ENCODE measurements at places on chromosomes 7 and 10.

- no peak for DNase-seq
Measured at GRCh38 chr7:42071372-42072261, 165.4 kb downstream of the GLI3 start.

GRCh38 chr7:1124816-1125602 is 35.0 kb downstream of the ZFAND2A start:
- no peak for DNase-seq

- no peak for DNase-seq
Measured at GRCh38 chr10:56269181-56269580, 91.9 kb downstream of the ZWINT start.

DNA sequence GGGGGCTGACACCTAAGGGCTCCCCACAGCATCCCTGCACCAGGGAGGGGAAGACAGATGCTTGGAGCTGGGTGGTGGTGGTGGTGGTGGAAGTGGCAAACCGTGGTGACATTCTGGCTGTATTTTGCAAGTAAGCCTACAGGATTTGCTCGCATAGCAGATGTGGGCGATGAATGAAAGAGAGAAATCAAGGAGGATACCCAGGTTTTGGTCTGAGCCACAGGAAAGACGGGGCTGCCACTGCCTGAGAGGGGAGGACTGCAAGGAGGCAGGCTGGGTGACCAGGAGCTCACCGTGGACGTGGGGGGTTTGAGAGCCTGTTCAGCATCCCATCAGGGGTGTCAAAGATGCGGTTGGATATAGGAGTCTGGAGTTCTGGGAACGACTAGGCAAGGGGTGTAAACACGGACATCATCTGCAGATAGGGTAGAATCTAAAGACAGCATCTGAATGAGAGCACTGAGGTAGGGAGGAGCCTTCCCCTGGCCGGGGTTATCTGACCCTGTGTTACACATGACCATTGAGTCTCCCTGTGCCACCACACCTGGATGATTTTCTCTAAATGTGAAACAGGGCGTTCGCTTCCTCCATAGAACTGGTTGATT is 49.7 kb downstream of the TSPAN15 start:
- DNase-seq = no peak

DNA sequence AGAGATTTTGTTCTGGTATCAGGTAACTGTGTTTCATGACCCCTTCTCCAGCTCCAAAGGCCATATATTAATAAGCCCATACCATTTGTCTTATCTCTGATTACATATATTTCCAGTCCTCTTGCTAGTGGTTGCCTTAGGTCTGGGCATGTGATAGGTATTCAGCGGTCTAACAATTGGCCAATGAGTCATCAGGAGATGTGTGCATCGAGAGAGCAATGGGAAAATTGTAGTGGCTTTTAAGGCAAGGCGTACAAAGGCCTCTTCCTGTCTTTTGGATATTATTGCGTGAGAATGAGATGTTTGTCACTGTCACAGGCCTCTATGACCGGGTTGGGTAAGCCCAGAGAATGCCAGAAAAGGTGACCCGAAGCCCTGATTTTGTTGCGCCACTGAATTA is 38.6 kb upstream of the SFRP5 start:
- DNase-seq = no peak

- DNase-seq = no peak
Measured at GRCh38 chr10:79185067-79185774, 116.5 kb downstream of the ZMIZ1 start.

- no peak for DNase-seq
Measured at GRCh38 chr10:85600026-85600743, 766.4 kb downstream of the GRID1 start.

- DNase-seq = no peak
Measured at GRCh38 chr7:644381-645305, 81.9 kb upstream of the DNAAF5 start.

DNA sequence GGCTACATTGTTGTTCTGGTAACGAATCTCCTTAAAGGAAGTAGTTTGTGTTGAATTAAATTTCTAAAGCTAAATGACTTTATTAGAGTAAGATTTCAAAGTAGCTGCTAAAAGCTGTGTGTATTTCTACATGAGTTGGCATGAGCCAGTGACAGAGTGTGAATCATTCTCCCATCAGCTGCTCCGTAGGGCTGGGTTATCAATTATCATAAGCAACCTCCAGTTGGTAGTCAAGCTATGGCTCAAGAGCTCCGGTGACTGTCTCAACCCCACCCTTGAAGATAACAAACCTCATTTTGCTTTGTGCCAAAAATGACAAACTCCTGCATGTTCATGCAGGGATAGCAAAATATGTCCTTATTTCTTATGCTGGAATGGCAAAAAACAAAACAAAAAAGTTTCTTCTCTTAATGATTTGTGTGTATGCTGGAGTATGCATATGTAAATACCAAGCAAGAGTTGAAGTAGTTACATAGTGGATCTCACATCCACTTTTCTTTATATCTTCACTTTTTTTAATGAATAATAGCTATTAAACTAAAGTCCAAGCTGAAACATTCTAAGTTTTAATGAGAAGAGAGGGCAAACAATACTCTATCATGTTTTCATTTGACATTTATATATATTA is 249.4 kb downstream of the CACNA2D1 start:
- no peak for DNase-seq

- DNase-seq = no peak
Measured at GRCh38 chr7:22872096-22872807, 49.6 kb upstream of the TOMM7 start.

- DNase-seq = no peak
Measured at GRCh38 chr7:92057375-92057774, 76.9 kb downstream of the CYP51A1 start.

DNA sequence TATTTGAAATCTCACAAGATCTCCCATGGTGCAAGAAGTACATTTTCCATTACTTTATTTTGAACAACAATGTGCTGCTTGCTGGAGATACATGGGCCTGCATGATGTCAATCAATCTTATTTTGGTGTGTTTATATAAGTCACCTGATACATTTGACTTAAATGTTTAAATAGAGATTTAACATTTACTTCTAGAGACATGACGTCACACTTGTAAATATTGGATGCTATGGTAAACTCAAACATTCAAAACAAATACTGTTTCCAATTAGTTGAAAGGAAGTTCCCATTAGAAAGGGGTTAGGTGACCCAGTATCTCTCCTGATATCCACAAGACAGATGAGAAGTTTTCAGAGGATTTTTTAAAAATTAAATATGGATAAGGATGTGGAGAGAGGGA is 214.5 kb downstream of the NSUN6 start:
- no peak for DNase-seq

DNA sequence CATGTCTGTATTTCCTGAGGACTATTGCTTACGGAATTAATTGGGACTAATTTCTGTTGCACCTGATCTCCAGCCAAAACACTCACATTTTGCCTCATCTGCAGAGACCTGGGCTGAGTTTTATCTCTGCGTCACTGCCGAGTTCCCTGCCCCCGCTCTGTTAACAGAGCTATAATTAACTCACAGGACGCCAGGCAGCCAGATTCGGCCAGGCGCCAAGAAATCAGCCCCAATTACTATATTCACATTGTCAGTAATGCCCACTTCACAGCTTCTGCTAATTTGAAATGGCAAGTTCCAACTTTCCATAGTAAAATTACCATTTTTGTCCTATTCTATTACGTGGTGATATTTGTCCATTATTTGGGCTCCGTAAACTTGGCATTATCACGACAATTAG is 130.5 kb downstream of the CUX1 start:
- DNase-seq = no peak

- DNase-seq = no peak
Measured at GRCh38 chr10:49448924-49449323, 53.0 kb upstream of the DRGX start.

DNA sequence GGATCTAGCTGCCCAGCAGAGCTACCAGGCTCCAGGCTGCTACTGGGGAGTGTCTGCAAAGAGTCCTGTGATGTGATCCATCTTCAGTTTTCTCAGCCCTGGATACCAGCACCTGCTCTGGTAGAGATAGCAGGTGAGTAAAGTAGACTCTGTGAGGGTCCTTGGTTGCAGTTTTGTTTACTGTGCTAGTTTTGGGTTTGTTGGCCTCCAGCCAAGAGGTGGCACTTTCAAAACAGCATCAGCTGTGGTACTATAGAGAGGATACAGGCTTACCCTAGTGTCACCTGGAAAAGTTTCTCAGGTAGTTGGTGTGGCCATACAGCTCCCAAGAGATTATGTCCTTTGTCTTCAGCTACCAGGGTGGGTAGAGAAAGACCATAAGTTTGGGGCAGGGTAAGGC is 56.3 kb downstream of the MTERF1 start:
- no peak for DNase-seq

DNA sequence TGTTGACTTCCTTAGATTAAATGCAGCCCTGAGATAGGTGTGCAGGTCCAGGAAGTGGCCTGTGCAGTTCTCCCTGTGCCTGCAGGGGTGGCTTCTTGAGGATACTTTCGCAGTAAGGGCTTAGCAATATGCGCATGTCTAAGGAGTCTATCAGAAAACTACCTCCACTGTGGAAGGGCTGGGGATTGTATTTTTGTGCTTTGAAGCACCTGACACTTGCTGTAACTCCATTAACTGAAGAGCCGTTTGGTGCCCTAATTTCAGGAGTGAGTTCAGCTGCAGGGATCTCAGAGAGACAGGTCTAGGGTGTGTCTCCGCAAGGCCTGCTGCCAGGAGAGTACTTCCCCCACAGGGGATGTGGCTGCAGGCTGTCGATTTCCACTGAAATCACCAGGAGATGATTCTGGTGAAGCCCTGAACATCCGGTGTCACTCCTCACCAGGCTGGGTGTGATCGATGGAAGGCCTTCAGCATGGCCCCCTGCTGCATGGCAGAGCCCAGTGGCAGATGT is 35.5 kb downstream of the IKZF1 start:
- peak; percentile 51 for DNase-seq

DNA sequence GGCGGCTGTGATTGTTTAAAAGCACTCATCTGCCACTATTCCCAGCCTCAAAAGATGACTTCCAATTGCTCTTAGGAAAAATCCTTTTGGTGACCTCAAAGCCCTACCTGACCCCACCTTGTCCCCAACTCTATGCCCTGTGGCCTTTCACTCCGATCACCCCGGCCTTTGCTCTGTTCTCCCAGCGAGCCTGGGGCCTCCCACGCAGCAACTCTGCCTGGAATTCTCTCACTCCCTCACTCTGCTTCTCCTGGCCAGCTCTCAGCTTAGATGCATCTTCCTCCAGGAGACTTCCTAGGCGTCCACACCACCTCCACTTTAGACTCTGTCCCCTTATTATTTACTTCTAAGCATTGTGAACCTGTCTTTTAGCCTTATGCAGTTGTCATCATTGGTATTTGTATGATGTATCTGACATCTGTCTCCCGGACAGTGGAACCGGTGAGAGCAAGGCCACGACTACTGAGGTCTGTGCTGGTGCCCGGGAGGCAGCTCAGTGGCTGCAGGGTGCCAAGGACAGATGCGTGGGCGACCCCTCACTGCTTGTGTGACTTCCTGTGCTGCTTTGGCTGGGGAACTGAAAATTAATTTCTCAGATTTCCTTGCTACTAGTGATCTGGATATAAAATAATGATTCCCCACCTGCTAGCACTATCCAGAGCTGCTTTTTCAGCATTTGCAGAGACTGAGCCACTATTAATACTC is 63.0 kb downstream of the PIP4K2A start:
- DNase-seq = peak; percentile 48

DNA sequence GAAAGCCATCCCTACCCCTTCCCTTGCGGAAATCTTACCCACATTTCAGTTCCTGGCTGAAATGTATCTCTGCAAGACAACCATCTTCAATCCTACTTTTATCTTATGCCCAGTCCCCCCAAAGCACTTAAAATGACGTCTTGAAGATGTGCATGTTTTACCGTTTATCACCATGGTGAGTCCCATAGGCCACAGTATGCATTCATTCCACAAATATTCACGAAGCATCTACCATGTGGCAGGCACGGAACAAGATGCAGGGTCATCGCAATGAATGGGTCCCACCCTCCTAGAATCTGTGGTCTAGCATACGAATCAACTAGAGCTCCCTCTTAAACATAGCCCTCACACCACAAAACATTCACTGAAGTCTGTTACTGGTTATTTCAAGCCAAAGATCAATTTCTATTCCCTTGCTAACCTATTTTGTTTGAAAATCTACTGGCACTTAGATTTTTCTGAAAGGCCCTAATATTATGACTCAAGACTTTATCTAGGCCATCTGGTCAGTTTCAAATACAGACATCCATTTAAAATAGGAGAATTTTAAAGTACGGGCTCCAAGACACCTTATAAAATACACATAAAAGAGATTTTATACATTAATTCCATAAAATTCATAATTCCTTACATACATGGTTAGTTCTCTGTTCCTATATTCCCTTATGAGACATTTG is 99.4 kb downstream of the PARD3 start:
- no peak for DNase-seq

DNA sequence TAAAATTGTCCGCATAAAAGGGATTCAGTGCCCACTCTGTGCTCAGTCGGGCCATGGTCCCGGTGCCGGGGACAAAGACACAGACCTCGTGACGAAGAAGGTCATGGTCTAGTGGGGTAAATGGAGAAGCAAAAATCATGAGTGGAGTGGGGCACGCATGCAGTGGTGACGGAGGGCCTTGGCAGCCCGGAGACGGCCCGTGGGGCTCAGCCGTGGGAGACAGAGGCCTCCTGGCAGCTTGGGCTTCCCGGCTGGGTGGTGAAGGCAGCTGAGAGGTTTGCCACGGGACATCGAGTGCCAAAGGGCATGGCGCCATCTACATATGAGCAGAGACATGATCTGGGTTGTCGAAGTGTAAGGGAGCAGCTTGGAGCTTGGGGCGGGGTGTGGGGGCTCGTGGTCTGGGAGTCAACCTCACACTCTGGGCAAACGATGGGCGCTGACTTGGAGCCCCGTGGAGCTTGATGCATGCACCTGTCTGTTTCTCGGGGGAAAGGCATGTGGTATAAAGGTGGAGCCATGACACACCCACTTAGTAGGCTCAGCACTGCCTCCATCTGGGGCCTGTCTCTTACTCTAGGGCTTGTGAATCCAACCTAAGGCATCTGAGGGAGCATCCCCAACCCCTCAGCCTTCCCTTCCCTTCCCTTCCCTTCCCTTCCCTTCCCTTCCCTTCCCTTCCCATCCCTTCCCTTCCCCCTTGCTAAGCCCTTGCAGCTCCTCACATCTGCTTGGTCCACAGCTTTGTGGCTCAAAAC is 151.0 kb upstream of the INSYN2A start:
- DNase-seq = no peak

- DNase-seq = peak; percentile 56
Measured at GRCh38 chr10:43137717-43138020, 576 bp upstream of the CSGALNACT2 start.

GRCh38 chr10:63751836-63752235 is 230.6 kb downstream of the REEP3 start:
- no peak for DNase-seq

- DNase-seq = no peak
Measured at GRCh38 chr10:5566614-5567013, 41.9 kb downstream of the CALML3 start.

All from CD8-positive, alpha-beta memory T cell (primary cell).